Left ventricle myocardium inferior (tissue), 1 donor: ENCODE measurements at places on chromosomes 3 and 15. TPM values are rescaled to one million over a fixed set of nuclear protein-coding genes. Genes with fewer than 3 reads are reported as not detected.
A peak's percentile ranks its signal among the peaks of the same experiment; 100 is the strongest.

RAB5A gene
- total RNA-seq = 52.0 TPM

DNA sequence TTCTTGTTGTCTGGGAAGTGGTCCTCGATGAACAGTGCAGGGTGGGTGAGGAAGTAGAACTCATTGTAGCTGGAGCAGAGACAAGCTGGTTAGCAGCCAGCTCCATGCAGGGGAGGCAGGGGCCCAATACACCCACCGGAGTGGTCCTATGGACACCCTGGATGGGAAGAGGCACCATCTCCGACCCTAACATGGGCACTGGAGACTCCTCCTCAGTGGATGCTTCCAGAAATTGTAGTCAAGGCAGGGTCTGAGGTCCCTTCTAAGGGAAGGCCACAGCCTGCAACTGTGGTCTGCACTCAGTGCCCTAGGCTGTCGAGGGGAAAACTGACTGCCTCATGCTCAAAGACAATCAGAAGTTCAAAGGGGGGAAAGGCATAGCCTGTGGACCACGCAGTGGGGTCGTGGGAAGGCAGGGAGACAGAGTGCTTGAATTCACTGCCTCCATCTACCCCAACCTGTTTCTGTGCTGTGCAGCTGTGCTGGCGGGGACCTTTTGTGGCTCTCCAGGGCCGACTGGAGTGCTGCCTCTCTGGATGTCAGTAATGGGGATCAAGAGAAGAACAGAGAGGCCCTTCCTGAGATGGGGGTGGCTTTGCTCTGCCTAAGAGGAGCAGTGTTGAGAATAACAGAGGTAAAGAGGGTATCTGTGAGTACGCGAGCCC, 41.9 kb downstream of the KY start:
- DNase-seq = no peak

FETUB gene
- not detected for total RNA-seq

GRCh38 chr3:40465111-40465407, 7.9 kb downstream of the RPL14 start:
- no peak for DNase-seq

GRCh38 chr3:30426293-30426993, 180.0 kb upstream of the TGFBR2 start:
- peak; percentile 68 for DNase-seq

- DNase-seq = no peak
Measured at GRCh38 chr3:122076491-122077292, 21.5 kb downstream of the CD86 start.

- DNase-seq = no peak
Measured at GRCh38 chr3:134563601-134564000, 77.7 kb downstream of the CEP63 start.

DNA sequence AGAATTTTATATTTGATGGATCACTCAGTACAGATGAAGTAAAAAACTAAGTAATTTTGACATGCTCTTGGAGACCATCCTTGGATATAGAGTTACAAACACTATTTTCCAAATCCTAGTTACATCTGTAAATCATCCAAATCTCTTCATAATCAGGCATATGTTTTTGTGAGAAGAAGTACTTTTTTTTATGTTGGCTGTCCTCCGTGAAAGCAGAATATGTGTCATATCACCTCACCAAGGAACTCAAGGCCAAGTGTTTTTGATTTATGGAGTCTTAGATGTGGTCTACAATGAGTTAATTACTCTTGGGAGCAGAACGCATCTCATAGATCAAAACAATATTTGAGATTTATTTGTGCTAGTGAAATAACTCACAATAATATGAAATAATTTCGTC, 416.5 kb upstream of the TGFBR2 start:
- DNase-seq = no peak

DNA sequence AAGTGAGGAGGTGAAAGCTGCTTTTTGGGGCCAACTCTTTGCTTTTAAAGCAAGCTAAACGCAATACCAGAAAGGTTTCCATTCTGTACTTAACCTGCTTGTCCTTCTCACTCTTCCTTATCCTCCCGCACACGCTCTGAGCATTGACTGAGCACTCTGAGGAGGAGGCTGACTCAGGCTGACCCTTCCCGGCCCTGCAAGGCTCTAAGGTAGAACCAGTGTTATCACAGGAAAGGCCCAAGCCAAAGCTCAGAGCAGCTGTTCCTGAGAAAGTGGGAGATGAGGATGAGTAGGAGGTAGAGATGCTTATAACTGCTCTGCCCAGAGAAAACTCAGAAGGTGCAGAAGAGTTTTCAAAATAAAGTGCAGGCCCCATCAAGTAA, 2.3 kb downstream of the B3GNT5 start:
- DNase-seq = no peak

- peak; percentile 44 for DNase-seq
Measured at GRCh38 chr3:107710851-107711250, 188.1 kb downstream of the BBX start.

DNA sequence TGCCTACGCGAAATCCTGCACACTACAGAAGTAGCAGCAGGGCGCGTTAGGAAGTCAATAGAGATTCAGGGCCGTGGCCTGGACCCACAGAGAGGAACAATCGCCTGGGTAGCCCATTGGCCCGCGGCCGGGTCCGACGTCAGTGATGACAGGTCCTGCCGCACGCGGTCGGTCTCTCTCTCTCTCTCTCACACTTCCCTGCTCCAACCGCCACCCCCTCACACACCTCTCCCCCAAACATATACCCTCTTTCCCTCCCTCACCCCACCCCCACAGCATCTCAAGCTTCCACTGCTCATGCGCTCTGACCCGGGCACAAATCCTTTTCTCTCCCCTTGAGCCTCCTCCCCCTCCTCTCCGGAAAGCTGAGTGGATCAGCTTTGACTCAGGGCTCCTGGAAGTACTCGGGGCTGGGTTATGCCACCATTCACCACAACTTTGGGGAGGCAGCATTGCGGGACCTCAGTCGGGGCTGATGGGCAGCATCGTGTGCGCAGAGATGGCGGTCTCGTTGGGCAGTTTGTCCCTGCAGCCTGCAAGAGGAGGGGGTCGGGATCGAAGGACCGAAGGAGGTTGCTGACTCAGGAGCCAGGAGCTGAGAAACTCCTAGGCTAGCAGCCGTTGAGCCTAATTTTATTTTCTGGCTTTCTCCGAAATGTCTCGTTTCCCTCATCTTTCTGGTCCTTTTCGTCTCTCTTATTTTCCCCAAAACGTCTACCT, 9.0 kb downstream of the ZIC4 start:
- DNase-seq = no peak

- DNase-seq = no peak
Measured at GRCh38 chr15:95590533-95591044, 739.9 kb upstream of the NR2F2 start.

QTRT2 gene
- total RNA-seq = 4.1 TPM

GOLGA8R gene
- 3.5 TPM for total RNA-seq

- DNase-seq = no peak
Measured at GRCh38 chr3:83426300-83426699, 1532.5 kb upstream of the CADM2 start.

DNA sequence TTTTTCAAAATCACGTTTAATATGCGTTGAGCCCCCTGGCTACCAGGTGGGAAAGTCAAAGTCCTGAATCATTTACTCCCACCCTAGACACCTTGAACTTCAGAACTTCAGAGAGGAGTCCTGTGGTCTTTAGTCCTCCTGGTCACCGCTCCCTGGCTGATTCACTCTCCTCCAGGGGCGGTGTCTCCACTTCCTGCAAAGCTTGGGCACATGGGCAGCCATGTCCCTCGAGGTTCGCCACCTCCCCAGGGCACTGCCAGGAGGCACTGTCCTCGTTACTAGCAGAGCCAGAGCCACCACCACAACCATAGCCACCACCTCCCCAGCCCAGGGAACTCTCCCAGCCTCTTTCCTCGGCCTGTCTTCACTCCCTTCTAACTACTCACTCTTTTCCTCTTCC, 31.0 kb downstream of the LOXL1 start:
- no peak for DNase-seq

- no peak for DNase-seq
Measured at GRCh38 chr15:64146885-64147681, 4.4 kb upstream of the SNX22 start.

PARP15 gene
- total RNA-seq = 0.80 TPM

MITF gene
- 81.9 TPM for total RNA-seq

GRCh38 chr3:159858650-159859049, 130.0 kb upstream of the IL12A start:
- DNase-seq = no peak

DNA sequence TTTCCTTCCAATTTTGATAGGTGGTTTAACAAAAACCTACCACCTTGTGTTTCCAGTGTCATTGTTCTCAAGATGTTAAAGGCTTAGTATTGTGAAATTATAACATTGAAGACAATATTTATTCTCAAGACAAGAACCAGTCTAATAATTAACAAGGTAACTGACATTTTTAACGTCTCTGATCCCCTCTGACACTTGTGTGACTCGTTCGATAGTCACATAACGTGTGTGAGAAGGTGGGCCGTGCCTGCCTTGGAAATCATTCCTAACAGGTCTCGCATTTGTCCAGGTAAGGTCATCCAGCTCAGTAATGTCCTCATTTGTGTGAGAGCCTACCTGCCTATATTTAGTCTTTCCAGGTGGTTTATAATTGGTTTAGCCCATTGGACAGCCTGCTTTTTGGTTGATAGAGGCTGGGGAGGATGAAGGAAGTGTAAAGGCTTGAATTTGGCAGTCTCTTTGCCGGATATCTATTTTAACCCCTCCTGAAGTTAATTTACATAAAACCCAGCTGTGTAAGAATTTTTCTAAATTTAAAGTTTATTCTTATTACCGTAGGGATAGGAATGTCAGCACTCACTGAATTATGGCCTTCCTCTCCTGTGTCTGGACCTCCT, 94.4 kb downstream of the AKAP13 start:
- no peak for DNase-seq

DNA sequence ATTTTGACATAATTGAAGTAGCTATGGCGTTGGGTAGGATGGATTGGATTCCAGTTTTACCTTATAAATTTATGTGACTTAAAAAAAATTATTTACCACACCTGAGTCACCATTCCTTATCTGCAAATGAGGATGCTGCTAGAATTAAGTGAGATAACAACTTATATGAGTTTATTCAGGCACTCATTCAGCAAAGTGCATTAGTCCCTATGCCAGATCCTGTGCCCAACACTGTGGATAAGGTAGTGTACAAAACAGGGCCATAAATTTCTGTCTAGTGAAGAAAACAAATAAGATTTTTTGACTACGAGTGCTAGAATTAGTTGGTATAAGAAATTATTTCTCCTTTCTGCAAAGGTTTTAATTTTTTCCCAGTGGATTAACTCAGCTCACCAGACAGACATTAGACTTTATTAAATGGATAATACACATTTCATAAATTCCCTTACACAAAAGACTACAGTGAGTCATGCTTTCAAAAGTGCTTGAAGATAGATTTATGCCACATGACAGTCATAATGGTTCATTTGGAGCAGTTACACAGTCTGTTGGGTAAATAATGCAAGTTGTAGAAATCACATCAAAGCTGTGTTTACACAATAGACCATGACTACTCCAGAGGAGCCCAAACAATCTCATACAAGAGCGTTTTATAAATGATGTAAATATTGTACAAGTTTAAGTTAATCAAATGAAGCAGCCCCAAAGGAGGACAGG, 129.9 kb upstream of the TGFBR2 start:
- no peak for DNase-seq

GRCh38 chr3:138383715-138384465, 35.5 kb downstream of the MRAS start:
- DNase-seq = no peak

GRCh38 chr15:38672273-38672672, 107.7 kb upstream of the RASGRP1 start:
- DNase-seq = no peak

SH3GL3 gene
- not detected for total RNA-seq

DNA sequence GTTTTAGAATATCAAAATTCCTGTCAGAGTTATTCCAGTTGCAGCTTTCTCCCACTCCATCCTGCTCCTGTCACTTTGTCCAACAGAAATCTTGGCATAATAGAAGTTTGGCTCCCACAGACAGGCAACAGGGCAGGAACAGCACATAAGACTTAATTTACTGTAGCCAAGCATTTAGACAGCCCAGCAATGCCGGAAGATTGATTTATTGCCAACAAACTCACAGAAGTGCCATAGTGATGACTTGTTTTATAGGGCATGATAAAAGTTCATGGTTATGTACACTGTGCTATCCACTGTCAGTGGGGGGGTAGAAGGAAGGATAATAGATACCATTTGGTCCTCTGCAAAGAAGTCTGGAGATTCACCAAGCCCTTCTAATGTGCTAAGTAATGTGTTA, 98.3 kb upstream of the CBLB start:
- DNase-seq = no peak

C2CD4B gene
- total RNA-seq = 1.9 TPM
